ENCODE measurements at places on chromosomes 11 and 22.

DNA sequence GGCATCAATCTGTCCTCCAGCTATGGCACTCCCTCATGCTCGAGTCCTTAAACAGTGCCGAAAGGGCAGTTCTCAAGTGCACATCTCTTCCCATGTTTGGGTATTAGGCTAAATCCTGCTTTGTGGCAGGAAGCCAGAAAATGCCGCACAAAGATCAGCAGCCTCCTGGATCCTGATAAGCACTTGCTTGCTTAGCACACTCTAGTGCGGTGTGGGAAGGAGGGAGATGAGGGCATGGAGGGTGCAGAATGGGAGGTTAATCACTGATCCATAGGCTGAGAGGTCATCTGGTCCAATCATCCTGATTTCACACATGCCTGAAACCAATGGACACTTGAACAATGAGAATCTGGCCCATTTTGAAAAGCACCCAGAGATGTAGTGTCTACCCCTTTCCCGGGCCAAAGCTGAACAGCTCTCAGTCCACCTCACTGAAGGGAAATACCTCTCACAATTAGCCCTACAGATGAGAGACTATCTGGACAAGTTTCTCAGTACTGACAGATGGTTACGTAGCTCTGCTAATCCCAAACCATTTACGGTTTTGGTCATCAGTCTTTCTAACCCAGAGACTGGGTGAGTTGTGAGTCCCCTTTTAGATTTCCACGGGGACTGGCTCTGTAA lies 29.8 kb upstream of the CHRM4 start:
- no peak for DNase-seq

GRCh38 chr11:58513747-58514367 lies 6.0 kb upstream of the OR5B21 start:
- peak; percentile 66 for DNase-seq

GRCh38 chr11:67584205-67584880 lies 731 bp downstream of the GSTP1 start:
- no peak for DNase-seq

DNA sequence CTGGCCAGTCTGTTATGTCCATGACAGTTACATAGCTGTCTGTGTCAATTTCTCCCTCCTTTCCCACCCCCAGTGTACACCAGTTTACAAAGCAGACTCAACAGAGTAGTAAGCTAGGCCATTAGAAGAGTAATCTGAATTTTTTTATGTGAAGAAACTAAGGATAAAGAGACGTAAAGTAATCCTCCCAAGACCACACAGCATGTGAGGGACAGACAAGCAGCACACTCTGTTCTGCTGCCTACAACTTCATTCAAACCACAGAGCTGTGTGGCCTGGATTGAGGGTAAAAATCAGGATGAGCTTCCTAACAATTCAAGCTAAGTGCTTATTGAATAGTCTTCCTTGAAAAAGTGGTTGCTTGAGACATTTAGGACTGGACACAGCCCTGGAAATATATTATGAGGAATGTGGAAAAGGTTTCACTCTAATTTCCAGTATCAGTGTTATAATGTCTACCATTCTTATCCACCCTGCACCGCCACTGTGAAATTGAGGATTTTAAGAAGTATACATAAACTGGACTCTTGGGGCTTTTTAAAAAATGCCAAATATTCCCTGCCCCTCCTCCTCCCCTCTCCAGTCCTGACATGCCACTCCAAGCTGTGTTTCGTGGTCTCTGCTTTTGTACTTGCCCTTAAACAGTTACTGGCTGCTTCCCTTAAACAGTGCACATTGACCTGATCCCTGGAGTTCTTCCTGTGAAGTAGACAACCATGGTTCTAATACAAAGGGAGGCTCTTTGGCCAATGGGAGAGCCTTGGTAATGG lies 40.9 kb downstream of the EXT2 start:
- no peak for DNase-seq

DNA sequence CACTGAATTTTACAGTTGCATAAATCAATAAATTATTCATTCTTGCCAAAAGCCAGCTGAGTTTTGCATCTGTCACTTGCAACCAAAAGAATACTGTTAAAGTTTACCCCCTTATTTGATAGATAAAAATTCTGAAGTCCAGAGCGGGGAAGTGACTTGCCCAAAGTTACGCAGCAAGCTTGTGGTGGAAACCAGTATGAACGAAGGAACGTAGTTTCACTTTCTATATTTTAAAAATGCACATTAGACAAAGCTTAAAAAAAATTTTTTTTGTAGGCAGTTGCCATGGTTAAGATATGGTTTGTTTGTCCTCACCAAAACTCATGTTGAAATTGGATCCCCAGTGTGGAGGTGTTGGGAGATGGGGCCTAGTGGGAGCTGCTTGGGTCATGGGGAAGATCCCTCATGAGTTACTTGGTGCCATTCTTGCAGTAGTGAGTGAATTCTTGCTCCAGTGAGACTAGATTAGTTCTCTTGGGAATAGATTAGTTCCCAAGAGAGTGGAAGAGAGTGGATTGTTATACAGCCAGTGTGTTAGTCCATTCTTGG lies 46.3 kb upstream of the SEZ6L start:
- no peak for DNase-seq

DNA sequence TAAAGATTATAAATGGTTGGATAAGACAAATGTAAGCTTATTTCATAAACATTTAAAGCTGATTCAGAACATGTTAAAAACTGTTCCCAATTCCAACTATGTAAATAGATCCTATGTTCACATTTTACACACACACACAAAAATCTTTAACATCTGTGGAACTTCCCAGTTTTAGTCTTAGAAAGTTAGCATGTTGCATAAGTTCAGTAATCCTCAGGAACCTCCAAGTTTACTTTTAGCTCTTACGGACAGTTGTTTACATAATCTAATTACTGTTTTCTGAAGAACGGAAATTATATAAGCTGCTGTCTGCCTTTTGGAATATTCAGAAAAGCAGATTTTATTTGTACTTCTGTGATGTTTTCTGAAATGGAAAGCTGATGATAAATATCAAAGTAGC lies 53.3 kb downstream of the PANX1 start:
- DNase-seq = no peak

DNA sequence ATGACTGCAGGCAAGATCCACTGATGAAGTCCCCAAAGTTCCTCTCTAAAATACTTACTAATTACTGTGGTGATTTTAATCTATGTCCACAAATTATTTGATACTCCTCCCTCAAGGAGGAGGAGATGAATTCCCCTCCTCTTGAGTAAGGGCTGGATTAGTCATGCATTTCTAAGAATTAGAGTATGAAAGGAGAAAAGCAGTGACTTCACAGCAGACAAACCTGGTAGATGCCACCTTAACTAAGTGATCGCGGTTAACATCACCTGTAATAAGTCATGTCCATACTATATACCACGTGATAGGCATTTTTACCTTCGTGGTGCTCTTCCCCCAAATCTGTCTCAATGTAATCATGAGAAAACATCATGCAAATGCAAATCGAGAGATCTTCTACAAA lies 52.0 kb upstream of the TSPAN18 start:
- no peak for DNase-seq

DNA sequence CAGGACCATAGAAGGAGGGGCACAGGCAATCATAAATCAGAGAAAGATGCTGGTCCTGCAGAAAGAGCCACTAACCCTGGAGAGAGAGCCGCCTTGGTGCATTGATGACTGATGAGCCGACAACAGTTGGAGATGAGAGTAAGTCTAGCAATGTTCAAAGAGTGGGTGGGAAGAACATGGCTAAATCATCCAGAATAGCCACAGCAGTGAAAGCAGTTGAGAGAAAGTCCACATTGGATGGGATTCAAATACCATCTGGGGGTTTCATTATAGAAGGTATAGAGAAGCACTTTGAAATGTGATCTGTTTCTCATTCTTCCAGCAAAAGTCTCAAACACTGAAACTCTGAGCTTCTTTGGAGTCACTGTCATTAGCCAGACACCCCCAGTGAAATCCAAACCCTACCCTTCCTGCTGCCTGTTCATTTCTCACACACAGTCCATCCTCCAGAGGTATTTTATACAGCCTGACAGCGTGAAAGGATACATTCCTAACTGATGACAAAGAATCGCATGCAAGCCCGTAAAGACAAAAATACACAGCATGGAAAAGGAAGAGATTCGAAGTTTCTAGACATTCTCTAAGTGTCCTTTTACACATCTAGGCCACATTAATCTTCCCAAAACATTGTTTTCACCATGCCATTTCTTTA lies 303.1 kb upstream of the MPPED2 start:
- DNase-seq = no peak

GRCh38 chr11:82867495-82868082 lies 32.6 kb downstream of the PRCP start:
- peak; percentile 75 for DNase-seq

- no peak for DNase-seq
Observed at GRCh38 chr11:68974421-68975194, 6.2 kb downstream of the MRGPRD start.

DNA sequence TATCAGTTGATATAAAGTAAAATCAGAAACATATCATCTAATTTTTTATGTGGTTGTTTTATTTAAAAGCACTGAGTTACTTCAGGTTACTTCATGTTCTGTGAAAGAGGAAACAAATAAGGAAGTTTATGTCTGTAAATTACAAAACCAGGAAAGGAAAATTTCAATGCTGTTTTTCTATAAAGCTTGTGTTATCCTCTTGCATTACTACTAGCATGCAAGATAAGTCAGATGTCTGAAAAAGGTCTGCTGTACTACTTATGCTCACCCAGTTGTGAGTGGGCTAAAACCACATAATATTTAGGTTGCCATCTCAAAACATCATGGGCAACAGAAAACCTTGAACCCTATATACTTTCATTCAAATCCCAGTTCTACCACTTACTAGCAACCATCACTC lies 121.5 kb downstream of the ATG16L2 start:
- no peak for DNase-seq

DNA sequence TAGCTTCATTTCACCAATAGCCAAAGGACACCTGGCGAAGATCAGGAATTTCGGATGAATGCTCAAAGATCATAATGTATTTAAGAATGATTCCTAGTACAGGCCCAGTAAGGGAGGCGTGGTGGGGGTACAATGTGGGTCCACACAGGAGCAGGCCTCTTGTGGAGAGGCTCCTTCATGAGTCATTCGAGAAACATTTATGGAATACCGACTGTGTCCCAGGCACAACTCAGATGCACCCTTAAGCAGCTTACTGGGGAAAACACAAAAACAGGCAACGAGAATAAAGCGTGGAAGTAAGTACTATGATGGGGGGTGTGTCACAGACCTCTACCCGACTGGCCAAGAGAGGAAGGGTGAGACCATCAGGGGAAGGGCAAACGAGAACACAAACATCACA lies 44.5 kb downstream of the SMCO4 start:
- peak; percentile 41 for DNase-seq

DNA sequence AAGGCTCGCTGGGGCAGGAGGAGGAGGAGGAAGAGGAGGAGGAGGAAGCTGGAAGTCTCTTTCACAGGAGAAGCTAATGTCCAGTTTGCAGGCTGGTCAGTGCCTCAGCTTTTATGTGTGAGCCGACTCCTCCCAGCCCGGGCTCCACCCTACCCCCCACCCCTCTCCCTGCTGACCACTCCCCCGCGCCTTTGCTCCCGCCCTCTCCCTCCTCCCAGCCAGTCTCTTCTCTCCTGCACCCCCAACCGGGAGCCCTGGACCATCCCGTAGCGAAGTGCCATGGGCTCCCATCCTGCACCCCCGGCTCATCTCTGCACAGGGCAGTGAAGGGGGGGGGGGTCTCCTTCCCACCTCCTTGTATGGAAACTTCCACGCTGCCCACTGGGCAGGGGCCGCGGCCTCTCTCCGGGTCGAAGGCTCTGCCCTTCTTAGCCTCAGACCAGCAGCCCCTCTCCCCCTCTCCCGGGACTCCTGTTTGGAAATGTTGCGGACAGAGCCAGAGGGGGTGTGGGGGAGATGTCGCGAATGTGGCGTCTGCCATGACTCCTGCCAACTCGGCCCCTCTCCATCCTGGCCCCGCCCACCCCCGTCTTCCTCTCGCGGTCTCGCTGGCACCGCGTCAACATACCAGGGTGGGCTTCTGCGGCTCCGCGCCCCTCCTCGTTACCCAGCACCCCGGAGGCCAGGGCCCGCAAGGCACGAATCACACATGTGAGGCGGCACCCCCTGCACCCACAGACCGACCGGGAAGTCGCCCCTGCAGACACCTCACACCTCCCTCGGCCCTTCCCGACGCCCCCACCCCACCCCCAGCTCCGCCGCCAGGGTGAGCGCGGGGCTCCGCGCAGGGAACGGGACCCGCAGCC lies 1.8 kb downstream of the IGF2 start:
- peak; percentile 15 for DNase-seq

GRCh38 chr11:115117956-115118493 lies 386.2 kb downstream of the CADM1 start:
- no peak for DNase-seq

GRCh38 chr11:66904561-66904960 lies 47.7 kb downstream of the LRFN4 start:
- no peak for DNase-seq

- DNase-seq = no peak
Observed at GRCh38 chr11:3157381-3158130, 7.6 kb downstream of the OSBPL5 start.

- no peak for DNase-seq
Observed at GRCh38 chr22:48155446-48155845, 1393.0 kb downstream of the TBC1D22A start.

GRCh38 chr11:121134741-121135312 lies 33.8 kb downstream of the TECTA start:
- DNase-seq = no peak

DNA sequence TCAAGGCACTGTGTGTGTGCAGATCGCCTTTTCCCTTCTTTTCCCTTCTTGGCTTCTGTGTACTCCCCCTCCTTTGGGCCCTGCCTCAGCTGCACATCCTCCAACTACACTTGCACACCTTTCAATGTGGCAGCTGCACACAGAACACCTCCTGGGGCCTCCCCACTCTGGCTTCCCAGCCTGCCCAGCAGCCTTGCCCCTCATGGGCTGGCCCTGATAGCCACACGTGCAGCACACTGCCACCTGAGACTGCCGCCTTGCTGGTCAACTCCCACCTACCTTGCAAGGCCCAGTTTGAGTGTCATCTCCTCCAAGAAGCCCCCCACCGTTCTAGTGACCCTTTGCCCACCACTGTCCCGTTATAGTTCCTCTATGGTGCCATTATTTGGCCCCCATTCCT lies 77.3 kb upstream of the ARFGAP3 start:
- DNase-seq = no peak

- no peak for DNase-seq
Observed at GRCh38 chr22:26646158-26646557, 11.2 kb upstream of the MIAT start.

GRCh38 chr11:16791191-16791961 lies 52.9 kb downstream of the C11orf58 start:
- peak; percentile 9 for DNase-seq
